Foreskin keratinocyte (primary cell): ENCODE measurements at places on chromosomes 4 and X. TPM values are rescaled to one million over a fixed set of nuclear protein-coding genes. Genes with fewer than 3 reads are reported as not detected.

The AWAT2 gene
- not detected in 2 replicates for polyA plus RNA-seq

The CCSER1 gene
- polyA plus RNA-seq: 0.08 and 0.16 TPM in 2 replicates

The IL3RA gene
- not detected in 2 replicates for polyA plus RNA-seq

The CDKL2 gene
- 0.20 and 0.21 TPM in 2 replicates for polyA plus RNA-seq

The NKAP gene
- polyA plus RNA-seq: 8.0 and 8.9 TPM in 2 replicates

The ITM2A gene
- 5.7 and 10.3 TPM in 2 replicates for polyA plus RNA-seq

The NOCT gene
- polyA plus RNA-seq: 4.5 and 4.7 TPM in 2 replicates

The HHIP gene
- 0.52 and 1.6 TPM in 2 replicates for polyA plus RNA-seq

The PLAC8 gene
- 1.2 and 1.7 TPM in 2 replicates for polyA plus RNA-seq

GRCh38 chr4:112156112-112156511, 10.9 kb downstream of the FAM241A start:
- no peak for DNase-seq

- no peak for DNase-seq
Measured at GRCh38 chrX:20143561-20143960, 1.9 kb upstream of the EIF1AX start.

DNA sequence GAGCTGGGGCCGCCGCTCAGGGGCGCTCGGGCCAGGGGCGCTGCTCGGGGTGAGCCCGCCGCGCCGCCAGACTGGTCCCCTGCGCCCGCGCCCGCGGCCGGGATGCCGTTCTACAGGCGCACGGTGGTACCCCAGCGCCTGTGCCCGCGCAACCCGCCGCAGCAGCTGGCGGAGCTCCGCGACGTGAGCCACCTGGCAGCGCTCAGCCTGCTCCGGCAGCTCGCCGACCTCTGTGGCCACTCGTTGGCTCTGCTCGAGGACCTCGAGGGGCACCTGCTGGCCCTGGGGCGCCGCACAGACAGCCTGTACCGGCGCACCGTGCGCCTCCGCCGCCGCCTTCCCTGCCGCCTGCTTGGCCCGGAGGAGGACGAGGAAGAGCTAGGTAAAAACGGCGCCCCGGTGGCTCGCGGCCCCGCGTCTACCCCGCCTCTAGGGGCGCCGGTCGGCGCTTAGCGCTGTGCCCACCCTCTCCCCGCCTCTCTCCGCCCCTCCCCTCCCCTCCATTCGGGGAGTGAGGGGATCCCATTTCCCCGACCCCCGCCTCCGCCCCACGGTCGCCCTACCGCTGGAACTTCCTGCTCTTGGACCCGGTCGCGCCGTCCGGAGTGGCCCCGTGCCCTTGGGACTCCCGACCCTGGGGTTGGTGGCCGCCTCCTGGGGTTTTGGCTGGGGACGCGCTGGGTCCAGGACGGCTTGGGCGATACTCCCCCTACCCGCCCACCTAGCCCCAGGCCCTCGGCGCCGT, 513 bp downstream of the NHSL2 start:
- DNase-seq: no peak

- peak; percentile 16 for DNase-seq
Measured at GRCh38 chrX:70262952-70263567, 3.1 kb upstream of the P2RY4 start.

- DNase-seq: no peak
Measured at GRCh38 chrX:150569155-150569477, 695 bp downstream of the MTM1 start.

DNA sequence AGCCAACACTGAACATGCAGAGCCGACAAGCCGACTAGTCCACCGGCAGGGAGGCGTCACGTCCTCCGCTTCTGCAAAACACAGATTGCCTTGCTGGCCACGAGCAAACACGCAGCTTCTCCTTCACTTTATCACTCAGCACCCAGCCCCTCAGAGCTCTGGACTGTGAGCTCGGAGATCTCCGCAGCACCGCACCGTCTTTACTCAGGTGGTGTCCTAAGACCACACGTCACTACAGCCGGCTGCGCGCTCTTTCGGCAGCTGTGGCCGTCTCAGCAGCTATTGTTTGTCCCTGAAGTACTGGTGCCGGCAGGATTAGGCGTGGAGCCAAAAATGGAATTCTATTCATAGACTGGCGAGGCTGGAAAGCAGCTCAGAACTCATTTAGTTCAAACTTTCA, 72.0 kb downstream of the FAT1 start:
- no peak for DNase-seq

DNA sequence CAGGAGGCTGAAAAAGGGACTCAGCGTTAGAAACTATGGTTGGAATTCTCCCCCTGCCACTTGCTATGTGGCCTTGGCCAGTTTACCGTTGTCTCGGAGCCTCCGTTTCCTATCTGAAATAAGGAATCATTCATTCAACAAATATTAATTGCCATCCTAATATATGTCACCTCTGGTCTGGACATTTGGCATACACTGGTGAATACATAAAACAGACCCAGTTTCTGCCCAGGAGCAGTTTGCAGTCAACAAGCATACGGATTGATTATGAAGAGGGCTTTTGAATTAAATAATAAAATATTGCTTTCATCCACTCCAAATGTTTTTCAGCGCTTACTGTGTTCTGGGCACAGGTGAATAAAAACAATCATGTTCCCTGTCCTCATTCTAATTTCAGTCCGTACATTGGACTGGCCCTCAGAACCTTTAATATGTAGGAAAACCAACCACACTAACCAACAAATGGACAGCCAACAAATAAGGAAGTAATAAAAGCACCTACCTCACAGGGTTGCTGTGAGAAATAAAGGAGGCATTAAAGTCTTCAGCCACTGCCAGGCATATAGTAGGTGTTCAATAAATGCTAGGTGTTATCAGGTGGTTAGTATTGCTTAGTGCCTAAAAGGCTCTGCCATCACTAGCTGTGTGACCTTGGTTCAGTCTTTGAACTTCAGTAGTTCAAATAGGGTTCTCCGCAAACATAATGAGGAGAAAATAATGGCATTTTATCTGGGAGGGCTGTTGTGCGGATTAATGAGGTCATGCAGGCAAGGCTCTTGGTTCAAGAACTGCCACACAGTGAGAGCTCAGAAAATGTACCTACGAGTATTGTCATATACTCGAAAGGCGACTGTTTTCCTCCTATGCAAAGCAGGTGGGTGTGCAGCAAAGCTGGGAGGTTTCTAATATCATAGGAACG, 7.3 kb upstream of the GSX2 start:
- DNase-seq: no peak

- DNase-seq: no peak
Measured at GRCh38 chr4:102553982-102554381, 52.8 kb downstream of the NFKB1 start.

- no peak for DNase-seq
Measured at GRCh38 chr4:25873632-25874129, 10.9 kb upstream of the SEL1L3 start.

DNA sequence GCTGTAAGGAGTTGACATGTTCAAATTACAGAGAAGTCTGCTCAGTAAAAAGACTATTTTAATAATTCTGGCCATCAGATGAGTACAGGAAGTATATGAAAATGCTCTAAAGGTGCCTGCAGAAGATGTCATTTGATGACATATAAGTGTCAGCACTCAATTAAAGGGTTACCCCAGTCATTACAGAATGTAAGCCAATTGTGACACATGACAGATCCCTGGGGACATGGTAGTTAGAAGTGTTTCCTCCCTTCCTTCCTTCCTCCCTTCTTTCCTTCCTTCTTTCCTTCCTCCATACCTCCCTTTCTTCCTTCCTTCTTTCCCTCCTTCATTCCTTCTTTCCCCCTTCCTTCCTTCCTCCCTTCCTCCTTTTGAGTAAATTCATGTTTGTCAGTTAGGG, 453.0 kb downstream of the RAPGEF2 start:
- no peak for DNase-seq

GRCh38 chrX:30296408-30297254, 12.6 kb downstream of the NR0B1 start:
- DNase-seq: no peak

GRCh38 chr4:127776620-127777019, 5.5 kb upstream of the HSPA4L start:
- no peak for DNase-seq

- no peak for DNase-seq
Measured at GRCh38 chr4:124429746-124430250, 282.7 kb downstream of the ANKRD50 start.

GRCh38 chr4:182973941-182974340, 56.8 kb upstream of the DCTD start:
- DNase-seq: no peak

DNA sequence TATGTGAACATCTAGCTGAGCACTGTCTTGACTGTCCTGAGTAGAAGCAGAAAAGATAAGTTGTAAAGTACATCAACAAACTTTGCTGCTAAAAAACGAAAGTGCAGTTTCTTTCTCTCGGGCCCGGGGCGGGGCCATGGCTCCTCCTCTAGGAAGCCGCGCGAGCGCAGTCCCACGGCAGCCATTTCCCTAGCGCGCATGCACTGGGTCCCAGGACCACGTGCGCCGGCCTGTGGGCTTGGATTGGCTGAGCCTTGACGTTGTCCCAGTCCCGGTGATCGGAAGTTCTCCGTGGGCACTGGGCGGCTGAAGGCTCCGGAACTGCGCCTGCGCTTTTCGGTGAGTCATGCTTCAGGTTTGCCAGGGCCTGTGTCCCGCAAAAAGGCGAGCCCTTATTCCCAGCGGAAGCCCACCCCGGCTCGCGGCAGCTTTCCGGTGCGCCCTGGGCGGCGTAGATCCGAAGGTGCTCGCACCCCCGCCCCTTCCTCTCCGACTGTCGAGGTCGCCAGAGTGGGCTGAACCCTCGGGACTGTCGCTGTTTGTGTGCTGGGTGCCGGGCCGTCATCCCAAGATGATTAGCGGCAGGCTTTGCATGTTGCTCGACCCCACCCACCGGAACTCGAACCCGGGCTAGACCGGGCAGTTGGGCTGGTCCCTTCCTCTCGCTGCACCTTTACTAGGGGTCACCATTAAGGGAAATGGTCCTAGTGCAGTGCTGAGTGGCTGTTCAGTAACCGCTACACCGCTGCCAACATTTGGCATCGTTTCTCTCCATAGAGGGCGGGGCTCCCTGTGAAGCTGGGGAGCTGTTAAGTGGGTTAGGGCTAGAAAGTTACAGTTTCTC, at the start of gene TCEANC:
Gene TCEANC, plus strand, starts transcription at position 292 of the 844 bp plus-strand sequence. CDS start 9,368 bp downstream, outside the sequence.
- peak; percentile 89 for DNase-seq

DNA sequence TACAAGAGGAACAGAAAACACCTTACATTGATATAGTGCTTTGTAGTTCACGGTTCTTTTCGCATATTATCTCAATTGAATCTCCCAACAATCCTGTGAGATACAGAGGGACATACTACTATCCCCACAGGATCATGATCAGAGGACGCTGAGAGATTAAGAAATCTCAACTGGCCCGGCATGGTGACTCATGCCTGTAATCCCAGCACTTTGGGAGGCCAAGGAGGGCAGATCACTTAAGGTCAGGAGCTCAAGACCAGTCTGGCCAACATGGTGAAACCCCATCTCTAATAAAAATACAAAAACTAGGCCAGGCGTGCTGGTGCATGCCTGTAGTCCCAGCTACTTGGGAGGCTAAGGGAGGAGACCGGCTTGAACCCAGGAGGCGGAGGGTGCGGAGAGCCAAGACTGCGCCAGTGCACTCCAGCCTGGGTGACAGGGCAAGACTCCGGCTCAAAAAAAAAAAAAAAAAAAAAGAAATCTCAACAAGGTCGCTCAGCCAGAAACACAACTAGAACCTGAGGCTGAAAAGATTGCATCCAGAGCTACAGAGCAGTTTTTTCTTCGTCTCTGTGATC, 7.4 kb downstream of the APOO start:
- DNase-seq: peak; percentile 37

GRCh38 chr4:77367638-77368037, 210.6 kb downstream of the CCNG2 start:
- DNase-seq: no peak

DNA sequence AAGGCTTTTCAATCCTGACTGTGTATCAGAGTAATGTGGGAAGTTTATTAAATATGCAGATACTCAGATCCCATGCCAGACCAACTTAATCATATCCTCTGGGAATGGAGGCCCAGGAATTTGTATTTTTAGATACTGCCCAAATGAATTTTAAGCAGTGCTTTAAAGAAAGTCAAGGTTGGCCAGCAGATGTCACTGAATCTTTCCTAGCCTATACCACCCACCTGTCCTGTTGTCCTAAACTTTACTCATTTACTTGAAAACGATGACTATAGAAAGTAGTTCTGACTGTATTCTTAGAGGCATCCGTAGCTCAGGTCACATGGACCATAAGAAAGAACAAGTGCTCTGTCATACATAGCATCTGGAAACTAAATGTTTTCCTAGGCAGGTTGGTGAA, 79.9 kb downstream of the AMOT start:
- DNase-seq: no peak

DNA sequence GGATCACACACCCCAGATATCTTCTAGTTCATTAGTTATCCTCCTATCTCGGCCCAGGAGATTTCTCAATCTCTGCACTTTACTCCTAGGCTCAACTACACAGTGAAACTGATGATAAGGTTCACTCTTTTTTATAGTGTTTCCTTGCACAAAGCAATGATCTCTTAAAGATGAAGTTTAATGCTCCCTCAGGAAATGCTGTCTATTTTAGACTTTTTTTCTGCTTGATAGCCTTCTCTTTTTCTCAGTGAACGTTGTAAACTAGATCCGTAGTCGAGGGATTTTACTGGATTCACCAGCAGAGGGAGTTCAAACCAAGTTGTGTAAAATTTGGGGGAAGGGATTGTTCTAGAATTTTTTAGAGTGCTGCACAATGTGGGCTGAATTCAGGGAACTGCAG, 269.6 kb downstream of the GBA3 start:
- no peak for DNase-seq

DNA sequence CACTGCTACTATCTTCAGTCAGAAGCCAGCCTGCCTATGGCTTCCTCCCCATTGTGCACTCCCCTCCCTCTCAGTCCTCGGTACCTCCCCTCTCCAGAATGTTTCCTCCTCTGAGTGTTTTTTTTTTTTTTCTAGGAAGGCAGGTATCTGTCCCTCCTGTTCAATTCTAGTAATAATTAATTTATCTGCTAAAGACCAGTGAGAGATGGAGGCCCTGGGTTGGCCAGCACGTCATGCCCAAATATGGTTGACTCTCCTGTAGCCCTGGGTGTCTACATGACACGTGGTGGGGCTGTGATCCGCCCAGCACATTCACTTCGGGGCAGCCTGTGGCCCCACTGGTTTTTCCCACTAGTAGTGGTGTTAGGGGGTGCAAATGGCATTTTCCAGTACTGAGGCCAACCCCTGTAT, 1.8 kb downstream of the FLNA start:
- DNase-seq: no peak

- no peak for DNase-seq
Measured at GRCh38 chr4:144296941-144297340, 156.4 kb upstream of the GYPA start.

DNA sequence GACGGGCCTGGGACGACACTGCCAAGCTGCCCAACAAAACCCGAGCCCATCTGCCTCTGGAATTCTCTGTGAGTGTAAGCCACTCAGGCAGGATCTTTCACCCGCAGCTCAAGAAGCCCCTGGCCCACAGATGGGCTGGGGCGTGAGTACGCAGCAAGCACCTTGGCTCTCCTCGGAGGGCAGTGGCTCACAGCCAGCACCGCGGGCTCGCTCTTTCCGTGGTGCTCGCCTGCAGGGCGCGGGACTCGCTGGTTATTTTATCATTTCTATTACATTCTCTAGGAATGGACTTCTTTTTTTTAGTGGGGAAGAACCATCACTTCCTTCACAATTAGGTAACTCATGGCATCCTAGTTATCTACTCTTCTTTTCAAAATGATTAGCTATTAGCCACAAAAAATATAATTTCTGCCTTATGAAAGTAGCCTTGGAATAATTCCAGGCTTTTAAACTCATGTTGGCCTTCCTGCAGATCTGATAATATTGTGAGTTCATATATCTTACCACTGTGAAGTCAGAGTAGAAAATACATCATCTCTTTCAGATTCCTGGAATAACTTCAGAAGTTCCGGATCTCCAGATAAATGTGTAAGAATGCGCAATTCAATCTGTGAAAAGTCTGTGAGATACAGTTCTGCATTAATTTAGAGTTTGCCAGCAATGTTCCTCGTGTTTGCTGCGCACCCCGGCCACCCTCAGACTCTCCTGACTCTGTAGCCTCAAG, 68.6 kb downstream of the NAT8L start:
- DNase-seq: no peak
